ENCODE measurements at places on chromosomes 2 and 18. TPM values are rescaled to one million over a fixed set of nuclear protein-coding genes. Genes with fewer than 3 reads are reported as not detected.

- peak; percentile 48 for DNase-seq
Measured at GRCh38 chr2:196088203-196088602, 19.6 kb upstream of the DNAH7 start.

DNA sequence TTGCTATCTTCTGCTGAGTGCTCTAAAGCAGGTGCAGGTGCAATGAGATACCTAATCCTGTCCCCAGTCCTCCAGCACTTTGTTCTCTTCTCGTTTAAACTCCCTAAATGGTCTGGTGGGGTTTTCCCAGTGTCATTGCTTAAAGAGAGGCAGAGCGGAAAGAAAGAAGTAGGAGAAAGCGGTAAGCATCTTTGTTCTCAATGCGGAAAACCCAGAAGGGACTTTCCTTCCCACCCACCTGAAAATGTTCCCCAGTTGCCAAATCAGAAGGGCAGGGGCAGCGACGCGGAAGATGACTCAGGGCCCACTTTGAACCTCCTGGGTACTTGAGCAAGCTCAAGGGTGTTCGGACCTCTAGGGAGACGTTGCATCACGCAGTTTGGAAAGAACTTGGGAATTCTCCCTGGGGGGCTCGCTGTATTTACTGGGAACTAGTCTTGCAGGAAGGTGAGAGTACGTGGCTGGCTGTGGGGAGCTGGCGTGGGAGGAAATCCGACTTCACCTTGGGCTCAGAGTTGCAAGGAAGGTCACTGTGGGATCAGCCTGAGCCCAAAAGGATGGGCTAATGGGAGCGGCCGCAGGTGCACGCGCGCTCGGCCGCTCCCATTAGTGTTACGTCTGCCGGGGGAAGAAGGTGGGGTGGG, 589 bp upstream of the SGPP2 start:
- DNase-seq: peak; percentile 2

The RTP5 gene
- total RNA-seq: not detected

- no peak for DNase-seq
Measured at GRCh38 chr2:8477552-8478470, 204.0 kb upstream of the ID2 start.

- no peak for DNase-seq
Measured at GRCh38 chr18:13613591-13614501, 112.5 kb downstream of the FAM210A start.

DNA sequence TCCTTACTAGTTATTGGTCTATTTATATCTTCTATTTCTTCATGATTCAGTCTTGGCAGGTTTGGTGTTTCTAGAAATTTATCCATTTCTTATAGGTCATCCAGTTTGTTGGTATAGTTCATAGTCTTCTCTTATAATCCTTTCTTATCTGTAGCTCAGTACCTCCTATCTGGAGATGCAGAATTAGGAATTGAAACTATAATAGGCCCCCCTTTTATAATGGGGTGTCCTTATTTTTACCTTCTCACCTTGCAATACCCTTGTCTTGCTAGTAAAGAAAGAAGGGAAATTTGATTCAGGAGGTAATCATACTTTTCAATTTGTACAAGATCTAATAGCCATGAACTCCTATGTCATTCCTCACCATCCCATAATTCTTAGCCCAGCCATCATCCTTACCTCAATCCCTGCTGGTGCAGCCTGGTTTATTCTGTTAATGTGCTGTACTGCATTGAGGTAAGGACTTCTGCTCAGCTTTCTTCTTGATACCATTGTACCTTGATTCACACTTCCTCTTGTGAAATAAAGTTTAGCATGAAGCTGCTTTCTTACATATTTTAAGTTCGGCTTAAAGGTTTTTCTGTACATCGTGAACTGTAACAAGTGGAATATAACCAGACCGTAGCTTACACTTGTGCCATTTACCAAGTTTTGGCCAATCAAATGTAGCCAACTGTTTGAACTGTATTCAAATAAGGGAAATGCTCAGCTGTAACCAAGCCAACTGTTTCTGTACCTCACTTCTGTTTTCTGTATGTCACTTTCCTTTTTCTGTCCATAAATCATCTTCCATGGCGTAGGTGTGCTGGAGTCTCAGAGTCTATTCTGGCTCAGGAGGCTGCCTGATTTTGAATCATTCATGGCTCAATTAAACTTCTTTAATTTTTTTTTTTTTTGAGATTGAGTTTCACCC, 40.1 kb upstream of the PTH2R start:
- no peak for DNase-seq

DNA sequence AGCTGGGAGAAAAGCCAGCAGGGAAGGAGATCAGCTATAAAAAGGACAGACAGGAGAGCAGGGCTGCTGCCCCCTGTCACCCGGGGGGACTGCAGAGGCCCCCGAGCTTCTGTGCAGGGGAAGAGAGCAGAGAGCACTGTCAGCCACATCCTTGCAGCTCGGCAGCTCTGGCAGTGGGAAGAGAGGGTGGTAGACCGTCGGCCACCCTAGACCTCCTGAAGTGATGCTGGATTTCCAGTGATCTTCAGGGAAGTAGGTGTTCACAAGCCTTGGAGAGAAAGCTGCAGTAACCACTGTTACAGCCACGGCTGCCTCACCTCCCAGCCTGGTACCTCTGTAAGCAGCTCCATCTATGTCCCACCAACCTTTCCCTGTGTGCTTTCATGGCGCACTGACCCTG, 134.9 kb downstream of the TFCP2L1 start:
- no peak for DNase-seq

The COLEC11 gene
- total RNA-seq: 0.09 TPM

Measured in fibroblast of the aortic adventitia (primary cell).